ENCODE measurements at places on chromosomes 2 and 18.

- no peak for DNase-seq
These were observed 5.8 kb upstream of the CTDSP1 start for GRCh38 chr2:218393750-218394290.

GRCh38 chr2:88133875-88134274 is 6.0 kb upstream of the FABP1 start:
- no peak for DNase-seq

- DNase-seq: no peak
These were observed 189.6 kb upstream of the TNP1 start for GRCh38 chr2:217049422-217049821.

DNA sequence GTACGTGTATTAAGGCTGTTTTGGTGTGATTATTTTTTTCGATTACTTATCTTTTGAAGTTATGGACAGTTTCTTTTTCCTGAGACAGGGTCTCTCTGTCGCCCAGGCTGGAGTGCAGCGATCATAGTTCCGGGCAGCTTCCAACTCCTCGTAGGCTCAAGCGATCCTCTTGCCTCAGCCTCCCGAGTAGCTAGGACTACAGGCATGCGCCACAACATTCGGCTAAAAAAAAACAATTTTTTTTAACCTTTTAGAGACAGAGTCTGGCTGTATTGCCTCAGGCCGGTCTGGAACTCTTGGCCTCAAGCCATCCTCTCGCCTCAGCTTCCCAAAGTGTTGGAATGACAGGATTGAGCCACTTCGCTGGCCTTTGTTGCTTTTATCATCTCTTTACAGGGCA is 945 bp downstream of the HAT1 start:
- DNase-seq: no peak

DNA sequence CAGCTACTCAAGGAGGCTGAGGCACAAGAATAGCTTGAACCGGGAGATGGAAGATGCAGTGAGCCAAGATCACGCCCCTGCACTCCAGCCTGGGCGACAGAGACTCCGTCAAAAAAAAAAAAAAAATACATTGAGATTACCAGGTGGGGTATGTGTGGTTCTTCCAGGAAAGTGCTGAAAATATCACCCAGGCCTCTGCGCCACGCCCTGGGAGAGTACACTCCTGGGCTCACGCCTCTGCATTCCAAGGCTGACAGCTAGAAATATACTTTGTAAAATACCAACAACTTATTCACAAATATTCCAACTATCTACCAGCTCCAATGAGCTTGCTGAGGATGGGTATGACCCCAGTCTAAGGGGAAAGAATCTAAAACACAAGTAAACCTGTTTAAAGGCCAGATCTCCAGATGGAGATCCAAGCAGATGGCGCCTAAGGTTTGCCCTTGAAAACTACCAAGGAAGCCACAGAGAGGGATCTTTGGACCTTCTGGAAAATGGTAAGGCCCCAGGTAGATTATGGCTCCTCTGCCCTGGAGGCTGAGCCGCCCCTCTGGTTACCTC is 21.6 kb upstream of the B3GNT7 start:
- no peak for DNase-seq

DNA sequence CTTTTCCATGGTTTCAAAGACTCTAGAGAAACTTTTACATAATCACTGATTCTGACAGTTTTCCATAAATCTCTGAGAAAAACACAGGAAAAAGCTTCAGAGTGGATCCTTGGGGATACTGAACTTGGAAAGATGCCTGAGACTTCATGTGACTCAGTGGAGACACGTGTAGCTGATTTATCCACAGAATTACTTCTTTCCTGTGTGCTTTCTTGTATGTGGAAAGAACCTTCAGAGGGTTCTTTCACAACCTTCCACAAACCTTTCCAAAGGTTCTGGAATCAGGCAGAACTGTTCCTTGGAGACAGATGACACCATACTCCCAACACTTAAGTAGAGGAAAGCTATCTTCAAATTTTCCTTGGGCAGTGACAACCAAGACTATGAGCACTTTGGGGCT is 207.2 kb downstream of the RND3 start:
- no peak for DNase-seq

- DNase-seq: no peak
These were observed 1.2 kb upstream of the MLPH start for GRCh38 chr2:237485844-237486243.

DNA sequence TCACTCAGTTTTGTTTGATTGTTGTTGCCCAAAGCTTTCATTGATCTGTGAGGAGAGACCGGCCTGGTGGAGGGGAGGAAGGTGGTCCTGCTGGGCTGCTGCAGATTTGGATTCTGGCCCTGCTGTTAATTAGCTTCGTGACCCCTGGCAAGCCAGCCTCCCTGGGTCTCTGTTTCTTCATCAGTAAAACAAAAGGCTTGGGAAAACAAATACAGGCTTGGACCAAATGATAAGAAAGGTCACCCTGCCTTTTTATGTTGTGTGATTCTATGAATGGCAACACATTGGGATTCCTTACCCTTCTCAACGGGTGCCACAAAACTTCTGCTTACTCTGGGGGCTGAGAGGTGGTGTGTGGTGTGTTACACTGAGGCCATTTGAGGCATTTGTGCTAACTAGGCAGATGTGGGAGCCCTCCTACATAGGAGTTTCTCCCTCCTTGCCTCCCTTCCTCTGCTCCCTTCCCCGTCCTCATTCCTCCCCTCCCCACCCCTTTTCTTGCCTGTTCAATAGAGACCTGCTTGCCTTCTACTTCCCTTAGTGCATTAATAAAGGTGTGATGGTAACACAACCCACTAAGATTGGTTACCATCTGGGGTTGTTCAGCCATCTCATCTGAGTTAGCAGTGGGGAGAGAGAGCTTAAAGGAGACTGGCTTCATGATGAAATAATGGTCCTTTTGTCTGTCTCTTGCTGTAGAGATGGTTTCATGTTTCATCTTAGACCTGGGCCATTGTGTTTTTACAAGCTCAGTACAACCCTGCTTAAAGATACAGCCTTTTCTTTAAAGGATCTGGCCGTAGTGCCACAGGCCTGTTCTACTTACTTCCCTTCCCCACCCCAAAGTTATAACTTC is 96.2 kb downstream of the TANC1 start:
- DNase-seq: no peak

DNA sequence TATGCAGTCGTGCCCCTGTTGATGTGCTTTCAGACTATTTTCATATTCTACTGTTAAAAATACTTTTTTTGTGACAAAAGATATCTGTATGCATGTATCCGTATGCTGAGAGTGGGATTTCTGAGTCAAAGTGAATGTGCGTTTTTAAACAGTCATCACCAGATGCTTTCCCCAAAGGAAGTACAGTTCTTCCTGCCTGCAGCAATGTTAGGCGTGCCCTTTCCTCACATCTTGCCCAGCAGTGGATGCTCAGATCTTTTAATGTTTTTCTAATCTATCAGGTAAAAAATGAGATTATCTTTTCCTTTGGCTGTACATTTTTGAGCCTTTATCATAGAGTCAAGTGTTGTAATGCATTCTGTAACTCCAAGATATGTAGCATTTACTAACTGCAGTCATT is 111.7 kb downstream of the PTPRM start:
- no peak for DNase-seq

DNA sequence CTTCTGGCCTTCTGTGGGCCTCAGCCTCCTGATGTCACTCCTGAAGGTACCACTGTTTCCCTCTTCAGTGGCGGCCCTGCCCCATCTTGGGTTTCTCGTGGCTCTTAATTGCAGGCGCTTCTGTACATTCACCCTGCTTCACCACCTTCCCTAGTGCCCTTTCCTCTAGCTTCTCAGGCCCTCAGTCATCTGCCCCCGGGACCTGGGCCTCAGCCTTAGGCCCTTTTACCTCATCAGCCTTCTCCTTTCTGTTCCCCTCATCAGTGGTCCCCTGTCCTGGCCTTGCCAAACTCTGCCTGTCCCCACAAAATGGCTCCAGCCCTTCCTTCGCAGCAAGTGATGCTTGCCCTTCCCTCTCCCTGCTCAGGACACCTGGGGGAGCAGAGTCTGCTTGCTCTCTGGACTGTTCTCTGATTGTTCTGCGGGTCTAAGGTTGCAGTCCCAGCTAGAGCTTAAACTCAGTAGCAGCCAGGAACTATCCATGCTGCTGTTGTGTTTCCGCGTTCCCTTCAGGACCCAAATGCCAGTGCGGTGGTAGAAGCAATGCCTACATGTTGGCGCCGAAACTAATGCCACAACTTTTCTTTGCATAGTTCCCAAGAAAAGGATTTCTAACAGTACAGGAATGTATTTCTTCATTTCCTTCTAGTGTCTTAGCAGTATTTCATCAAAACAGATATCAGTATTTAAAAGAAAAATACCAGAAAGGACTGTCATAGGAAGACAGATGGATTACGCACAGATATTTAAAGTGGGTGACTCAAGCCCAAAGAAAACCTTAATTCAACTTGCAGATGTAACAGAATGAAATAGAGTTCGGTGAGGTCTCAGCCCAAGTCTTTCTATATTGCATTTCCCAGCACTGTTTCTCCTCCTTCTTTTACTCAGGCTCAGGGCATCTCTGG is 7.5 kb downstream of the ASB1 start:
- DNase-seq: no peak

DNA sequence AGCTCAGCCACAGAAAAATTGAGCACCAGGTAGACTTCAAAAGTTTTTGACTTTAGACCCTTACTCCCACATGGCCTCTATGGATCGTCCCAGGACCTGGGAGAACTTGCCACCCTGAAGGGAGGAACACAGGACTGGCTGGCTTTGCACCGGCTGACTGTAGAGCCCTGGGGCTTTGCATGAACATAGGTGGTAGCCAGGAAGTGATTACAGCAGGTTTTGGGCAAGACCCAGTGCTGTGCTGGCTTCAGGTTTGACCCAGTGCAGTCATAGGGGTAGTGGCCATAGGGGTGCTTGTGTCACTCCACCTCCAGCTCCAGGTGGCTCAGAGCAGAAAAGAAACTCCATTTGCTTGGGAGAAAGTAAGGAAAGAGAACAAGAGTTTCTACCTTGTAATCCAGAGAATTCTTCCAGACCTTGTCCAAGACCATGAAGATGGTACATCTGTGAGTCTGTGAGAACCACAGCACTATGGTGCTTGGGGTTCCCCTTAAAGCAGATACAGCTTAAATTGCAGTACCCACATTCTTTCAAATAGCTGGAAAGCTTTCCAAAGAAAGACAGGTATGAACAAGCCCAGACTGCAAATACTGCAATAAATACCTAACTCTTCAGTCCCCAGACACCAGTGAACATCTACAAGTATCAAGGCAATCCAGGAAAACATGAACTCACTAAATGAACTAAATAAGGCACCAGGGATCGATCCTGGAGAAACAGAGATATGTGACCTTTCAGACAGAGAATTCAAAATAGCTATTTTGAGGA is 13.0 kb upstream of the SESTD1 start:
- DNase-seq: no peak

DNA sequence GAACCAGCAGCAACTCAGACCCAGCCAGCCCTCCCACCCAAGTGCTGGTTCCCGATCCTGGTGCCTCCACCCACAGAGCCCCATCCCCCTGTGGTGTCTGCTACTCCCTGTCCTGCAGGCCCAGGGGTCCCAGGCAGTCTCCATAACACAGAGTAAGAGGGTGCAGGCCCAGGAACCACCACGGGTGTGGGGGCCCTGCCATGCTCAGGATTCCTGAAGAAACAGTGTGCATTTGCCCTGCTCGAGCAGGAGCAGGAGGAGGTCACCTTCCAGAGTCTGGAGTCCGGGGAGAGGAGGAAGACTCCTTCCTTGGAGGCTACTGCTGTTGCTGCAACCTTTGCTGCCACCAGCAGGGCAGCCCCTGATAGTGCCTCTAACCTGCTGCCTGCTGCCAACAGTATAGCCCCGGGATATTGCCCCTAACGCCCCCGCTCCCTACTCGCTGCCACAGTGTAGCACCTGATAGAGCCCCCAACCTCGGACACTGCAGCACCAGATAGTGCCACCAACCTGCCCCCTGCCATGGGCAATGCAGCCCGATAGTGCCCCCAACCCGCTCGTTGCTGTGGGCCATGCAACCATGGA is 46.8 kb upstream of the ANKRD62 start:
- DNase-seq: no peak

DNA sequence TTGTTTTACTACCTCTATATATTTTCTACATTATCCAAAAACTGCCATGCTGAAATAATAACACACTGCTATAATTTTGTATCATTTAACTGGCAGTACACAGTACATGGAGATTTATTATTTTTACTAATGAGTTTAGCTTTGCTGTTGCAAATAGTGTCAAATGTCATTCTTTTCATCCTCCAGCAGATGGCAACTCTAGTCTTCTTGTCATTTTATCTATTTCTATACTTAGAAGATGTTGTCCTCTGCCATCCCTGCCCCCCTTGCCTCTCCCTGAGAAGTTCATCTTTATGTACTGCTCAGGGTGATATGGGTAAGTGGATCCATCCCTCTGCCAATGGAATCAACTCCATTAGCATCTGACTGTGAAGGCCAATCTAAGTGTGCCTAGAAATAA is 21.7 kb upstream of the LRRTM1 start:
- DNase-seq: no peak

DNA sequence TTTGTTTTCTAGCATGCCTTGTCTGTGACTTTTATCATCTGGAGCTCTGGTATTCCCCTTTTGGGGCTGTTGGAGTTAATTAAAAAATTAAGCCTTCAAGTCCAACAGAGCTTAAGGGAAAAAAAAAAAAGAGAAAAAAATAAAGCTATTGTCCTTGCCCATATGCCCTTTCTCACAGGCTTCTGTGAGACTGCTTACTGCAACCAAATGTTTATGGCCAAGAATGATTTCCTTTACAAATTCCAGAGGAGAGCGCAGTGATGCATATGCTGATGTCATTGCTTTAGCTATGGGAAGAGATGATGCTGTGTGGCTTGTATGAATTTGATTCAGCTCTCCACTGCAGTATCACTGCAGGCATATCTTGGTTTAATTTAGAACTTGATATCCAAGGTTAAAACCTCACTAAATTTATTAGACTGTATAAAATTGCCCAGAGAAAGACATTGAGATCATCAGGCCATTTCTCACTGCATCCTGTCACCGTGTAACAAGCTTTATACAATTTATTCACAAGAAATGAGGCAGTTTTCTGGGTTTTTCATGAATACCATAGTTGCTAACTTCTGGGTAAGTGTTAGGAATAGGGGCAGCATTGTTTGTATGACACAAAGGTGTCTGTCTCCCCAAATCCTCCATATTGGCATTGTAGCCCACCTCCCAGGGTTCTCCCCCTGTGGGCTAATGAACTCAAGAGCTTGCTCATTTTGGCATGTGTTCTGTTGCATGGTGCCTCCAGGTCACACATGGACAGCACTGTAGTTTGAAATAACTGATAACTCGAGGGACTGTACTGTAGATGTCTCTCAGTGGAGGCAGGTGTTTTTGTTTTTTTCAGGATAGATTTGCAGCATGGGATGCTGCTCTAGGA is 85.0 kb downstream of the TANC1 start:
- DNase-seq: no peak

GRCh38 chr2:149595056-149595963 is 7.7 kb upstream of the MMADHC start:
- DNase-seq: no peak

GRCh38 chr2:30208453-30208852 is 22.9 kb upstream of the LBH start:
- DNase-seq: peak; percentile 62

- DNase-seq: no peak
These were observed 50.3 kb upstream of the ZBTB7C start for GRCh38 chr18:48459465-48459864.

Measured in nephron progenitor cell (in vitro differentiated cells).